ENCODE measurements at places on chromosomes 12 and 14. TPM values are rescaled to one million over a fixed set of nuclear protein-coding genes. Genes with fewer than 3 reads are reported as not detected.

DNA sequence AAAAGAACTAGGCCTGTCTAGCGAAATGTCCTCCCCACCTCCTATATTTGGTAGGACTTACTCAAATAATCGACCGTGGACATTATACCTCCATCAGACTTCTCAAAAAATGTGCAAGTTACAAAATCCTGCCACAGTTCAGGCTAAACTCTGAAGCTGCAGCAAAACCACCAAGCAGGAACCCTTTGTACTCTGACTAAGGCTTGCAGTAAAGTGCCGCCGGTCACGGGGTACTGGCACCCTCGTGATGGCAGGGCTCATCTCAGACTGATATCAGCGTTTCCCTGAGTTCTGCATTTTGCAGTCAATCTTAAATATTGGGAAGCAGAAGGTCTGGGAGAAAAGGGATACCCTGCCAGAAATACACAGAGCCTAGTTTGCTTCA is 17.1 kb downstream of the SLC11A2 start:
- peak; percentile 89 for DNase-seq

The HELB gene
- 2.5 TPM for total RNA-seq

- no peak for DNase-seq
Measured at GRCh38 chr12:59803735-59804134, 207.9 kb downstream of the SLC16A7 start.

DNA sequence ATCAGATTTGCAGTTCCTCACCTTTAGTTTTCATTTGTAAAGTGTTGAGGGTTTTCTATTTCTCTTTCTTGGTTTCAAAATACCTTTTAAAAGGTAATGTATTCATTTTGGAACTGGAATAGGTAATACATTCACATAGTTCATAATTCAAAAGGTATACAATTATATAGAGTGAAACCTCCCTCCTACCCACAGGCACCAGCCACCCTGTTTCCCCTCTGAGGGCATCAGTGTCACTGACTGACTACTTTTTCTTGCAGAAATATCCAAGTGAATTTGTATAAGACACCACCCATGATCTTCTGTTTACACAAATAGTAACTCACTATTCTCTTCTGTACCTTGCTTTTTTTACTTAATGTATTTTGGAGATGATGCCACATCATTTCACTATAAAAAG is 139.6 kb upstream of the EGLN3 start:
- no peak for DNase-seq

DNA sequence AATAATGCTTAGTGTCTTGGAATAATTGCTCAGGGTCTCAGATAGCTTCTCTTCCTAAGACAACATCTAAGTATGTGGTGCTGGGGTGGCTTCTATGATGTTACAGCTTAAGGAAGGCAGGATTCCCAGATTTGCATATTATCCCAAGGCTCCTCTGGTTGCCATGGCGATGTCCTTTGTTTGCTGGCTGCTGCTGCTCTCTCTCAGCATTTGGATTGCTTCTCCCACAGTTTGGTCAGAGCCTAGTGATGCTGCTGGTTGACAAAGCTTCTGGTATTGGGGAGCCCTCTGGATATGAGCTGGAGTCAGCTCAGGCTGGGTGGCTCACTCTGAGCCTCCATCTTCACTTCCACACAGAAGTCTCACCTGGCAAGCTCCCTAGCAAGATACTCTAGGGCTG is 56.4 kb upstream of the FBXO33 start:
- no peak for DNase-seq

- no peak for DNase-seq
Measured at GRCh38 chr14:22549981-22550673, 38.9 kb downstream of the DAD1 start.

The CLEC2A gene
- not detected for total RNA-seq

- DNase-seq, result no peak
Measured at GRCh38 chr14:93954900-93955849, 21.2 kb downstream of the ASB2 start.

DNA sequence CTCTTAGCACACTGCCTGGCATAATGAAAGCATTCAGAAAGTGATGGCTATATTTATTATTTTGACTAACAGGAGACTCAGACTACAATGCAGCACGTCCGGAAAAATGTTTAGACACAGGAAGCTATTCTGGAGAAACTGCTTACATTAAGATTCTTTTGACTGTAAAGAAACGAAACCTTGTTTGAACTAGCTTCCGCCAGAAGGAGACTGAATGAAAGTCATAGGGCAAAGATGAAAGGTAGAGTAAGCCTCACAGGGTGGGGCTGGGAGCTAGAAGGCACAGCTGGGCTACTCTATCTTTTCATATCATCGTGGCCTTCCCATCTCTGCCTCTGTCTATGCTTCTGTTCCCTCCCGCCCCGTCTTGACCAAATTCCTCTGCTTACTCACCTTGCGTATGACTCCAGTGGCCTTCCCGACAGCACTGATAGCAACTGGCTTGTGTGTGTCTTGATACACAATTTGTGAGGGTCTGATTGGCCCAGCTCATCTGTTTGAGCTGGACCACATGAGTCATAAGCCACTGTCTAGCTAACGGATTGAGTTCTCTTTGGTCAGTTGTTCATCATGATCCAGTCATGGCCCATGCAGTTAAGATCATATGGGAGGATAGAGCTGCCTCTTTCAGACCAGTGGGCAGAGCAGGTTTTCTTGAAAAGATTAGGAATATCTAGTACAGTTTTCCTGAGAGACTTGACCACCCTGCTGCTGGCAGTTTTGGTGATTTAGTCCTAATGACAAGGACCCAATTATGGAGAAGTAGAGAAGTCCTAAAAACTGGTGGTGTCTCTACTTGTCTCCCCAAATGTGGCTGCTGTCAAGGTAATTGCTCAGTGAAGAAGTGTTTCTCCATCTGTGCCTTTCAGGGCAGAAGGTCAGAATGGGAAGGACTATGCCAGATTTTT is 151.5 kb upstream of the SLC38A2 start:
- no peak for DNase-seq

The KRT86 gene
- 0.45 TPM for total RNA-seq

DNA sequence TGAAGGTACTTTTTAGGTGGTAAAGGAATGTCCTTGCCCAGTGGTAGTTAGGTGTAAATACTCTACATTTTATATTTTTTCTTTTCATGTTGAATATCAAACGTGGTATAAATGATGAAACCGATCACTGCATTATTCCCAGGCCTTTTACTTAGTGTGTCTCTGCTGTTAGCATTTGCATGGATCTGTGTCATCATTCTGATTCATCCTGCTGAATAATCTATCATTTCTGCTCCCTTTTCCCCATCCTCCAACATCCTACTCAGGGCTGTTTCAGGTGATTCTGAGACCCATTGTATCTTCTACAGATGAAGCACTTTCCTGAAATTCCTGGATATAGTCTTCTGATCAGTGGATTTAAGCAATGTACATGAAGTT is 61.0 kb upstream of the PTHLH start:
- no peak for DNase-seq

The NAV3 gene
- total RNA-seq, result 6.2 TPM

DNA sequence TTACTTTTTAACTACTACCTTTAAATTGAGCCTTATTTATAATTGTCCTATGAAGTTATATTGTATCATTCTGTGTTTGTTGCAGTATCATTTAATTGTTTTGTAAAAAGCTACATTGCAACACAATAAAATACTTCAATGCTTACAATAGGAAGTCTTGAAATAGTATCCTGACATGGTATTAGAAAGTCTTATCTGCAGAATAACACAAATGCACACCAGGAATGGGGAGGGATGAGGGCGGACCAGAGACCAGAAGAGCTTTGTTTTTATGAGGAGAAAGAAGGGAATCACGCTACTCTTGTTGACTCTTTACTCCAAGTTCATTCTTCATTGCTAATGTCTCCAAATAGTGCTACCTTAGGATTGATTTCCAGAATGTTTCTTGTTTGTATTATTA is 120.2 kb downstream of the MON2 start:
- no peak for DNase-seq

DNA sequence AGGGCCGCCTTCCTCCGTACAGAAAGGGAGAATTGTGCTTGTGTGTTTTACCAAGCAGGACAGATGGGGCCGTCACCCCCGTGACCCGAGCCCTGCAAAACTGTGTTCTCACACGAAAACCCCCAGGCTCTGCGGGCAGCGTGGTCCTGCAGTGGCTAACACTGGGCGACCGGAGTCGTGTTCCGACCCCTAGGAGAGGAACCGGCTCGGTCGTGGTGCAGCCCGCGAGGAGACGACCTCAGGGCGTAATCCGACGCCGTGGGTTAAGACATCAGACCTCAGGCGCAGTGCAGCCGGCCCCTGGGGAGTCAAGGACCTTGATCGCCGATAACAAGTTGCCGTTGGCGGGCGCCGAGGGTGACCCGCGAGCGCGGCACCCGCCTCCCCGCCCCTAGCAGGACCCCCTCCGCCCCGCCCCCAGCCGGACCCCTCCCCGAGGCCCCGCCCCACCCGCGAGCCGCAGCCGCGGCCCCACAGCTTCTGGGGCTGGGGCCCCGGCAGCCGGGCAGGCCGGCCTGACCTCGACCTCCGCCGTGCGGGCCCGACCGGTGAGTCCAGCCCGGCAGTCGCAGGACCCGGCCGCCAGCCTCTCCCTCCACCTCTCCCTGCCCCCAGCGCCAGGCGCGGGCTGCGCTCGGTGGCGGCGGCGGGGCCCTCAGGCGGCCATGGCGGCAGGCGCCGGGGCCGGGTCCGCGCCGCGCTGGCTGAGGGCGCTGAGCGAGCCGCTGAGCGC is at the start of gene CHPT1:
Gene CHPT1, plus strand, starts transcription at position 444 of the 733 bp plus-strand sequence. Its CDS starts 222 bp downstream, at position 666.
- DNase-seq, result peak; percentile 79

GRCh38 chr14:101191721-101192660 is 288.5 kb upstream of the RTL1 start:
- no peak for DNase-seq

The MAP4K5 gene
- 53.9 TPM for total RNA-seq

- no peak for DNase-seq
Measured at GRCh38 chr12:99035803-99036202, 390.7 kb downstream of the APAF1 start.

Measured in aorta (tissue), 5 donors.